ENCODE measurements at places on chromosomes 4 and X.

DNA sequence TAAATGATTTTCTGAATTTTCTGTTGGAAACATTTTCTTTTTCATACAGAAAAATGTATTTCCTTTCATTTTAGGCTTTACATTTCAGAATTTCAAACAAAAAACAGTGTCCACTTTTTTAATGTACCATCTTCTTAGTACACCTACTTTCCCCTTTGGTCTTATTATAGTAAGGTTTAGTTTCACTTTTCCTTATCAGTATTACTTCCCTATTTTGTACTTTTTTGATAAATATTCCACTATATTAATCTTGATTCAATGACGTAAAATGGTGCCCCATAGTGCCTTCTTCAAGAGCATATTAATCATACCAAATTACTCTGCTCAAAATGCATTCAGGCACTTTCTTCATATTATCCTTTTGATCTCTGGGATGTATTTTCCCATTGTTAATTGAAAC lies 52.5 kb downstream of the BANK1 start:
- no peak for DNase-seq

GRCh38 chr4:11636551-11636950 lies 207.9 kb upstream of the HS3ST1 start:
- DNase-seq = no peak

DNA sequence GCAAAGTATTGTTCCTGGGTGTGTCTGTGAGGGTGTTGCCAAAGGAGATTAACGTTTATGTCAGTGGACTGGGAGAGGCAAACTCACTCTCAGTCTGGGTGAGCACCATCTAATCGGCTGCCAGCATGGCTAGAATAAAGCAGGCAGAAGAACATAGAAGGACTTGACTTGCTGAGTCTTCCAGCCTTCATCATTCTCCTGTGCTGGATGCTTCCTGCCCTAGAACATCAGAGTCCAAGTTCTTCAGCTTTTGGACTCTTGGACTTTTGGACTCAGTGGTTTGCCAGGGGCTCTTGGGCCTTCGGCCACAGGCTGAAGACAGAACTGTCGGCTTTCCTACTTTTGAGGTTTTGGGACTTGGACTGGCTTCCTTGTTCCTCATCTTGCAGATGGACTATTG lies 15.3 kb upstream of the ENPP6 start:
- no peak for DNase-seq

- no peak for DNase-seq
Measured at GRCh38 chr4:150230561-150230960, 152.3 kb downstream of the DCLK2 start.

DNA sequence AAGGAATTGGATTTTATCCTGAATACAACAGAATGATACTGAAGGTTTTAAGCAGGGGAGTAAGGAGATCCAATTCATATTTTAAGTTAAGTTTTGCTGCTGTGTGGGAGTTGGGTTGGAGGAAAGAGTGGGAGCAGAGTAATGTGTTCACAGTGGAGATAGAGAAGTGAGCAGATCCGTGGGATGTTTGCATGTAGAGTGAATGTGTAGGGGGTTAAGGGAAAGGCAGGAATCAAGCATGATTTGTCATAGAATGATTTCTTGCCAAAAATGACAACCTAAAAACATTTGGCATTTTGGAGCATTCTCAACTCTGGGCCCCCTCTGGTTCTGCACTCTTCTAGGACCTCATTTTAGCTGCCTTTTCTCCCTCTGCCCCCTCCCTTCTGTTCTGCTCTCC lies 76.6 kb downstream of the ARHGAP10 start:
- DNase-seq = no peak

GRCh38 chrX:13369256-13370030 lies 49.6 kb upstream of the ATXN3L start:
- DNase-seq = no peak

GRCh38 chrX:45774961-45775360 lies 574.3 kb upstream of the DIPK2B start:
- no peak for DNase-seq

DNA sequence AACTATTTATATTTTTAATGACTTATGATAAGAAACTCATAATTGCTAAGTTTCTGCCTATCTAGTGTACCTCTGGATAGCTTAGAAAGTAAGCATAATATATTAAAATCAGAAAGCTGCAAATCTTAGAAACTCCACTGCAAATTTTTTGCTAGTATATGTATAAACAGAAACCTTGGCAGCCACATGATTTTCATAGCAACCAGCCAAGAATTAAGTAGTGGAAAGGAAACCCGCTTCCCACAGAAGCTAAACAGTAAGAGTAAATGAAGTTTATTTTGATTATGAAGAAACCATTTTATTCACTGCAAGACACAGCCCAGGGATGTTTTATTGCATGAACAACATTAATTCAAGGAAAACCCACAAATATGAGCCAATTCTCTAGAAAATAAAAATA lies 872.5 kb upstream of the ADGRL3 start:
- no peak for DNase-seq

- DNase-seq = no peak
Measured at GRCh38 chr4:163666332-163666873, 171.9 kb downstream of the TMA16 start.

GRCh38 chrX:3963980-3964379 lies 250.5 kb upstream of the PRKX start:
- DNase-seq = no peak

GRCh38 chrX:56000174-56000573 lies 232.0 kb upstream of the KLF8 start:
- DNase-seq = no peak

GRCh38 chrX:24203072-24203808 lies 53.7 kb downstream of the ZFX start:
- DNase-seq = peak; percentile 21

GRCh38 chr4:48669086-48669485 lies 111.0 kb downstream of the FRYL start:
- DNase-seq = no peak
